ENCODE measurements at places on chromosomes 5 and 9.

- DNase-seq: no peak
Measured at GRCh38 chr5:175214152-175214551, 229.8 kb downstream of the DRD1 start.

DNA sequence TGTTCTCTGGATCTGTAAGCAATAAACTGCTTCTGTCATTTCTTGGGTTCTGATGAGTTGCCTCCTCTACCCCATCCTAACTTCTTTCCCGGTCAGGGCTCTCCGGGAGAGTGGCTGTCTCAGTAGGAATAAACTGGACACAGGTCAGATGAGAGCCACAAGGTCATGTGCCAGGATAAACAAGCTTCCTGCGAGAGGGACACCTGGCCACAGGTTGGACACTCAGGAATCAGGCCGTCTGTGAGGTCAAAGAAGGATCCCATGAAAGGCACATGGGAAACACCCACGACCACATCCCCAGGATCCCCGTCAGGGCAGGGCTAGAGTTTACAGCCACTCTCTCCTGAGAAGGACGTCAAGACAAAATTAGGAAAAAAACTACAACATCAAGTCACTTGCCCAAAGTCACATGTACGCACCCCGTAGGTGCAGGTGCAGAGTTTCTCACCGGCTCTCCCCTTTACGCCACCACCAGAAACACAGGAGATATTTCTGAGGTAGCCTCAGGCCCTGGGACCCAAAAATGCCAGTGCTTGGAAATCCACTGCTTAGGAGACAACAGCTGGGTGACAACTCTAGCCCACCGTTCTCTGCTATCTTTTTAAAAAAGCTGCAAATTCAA is 28.7 kb downstream of the CCT5 start:
- DNase-seq: no peak

DNA sequence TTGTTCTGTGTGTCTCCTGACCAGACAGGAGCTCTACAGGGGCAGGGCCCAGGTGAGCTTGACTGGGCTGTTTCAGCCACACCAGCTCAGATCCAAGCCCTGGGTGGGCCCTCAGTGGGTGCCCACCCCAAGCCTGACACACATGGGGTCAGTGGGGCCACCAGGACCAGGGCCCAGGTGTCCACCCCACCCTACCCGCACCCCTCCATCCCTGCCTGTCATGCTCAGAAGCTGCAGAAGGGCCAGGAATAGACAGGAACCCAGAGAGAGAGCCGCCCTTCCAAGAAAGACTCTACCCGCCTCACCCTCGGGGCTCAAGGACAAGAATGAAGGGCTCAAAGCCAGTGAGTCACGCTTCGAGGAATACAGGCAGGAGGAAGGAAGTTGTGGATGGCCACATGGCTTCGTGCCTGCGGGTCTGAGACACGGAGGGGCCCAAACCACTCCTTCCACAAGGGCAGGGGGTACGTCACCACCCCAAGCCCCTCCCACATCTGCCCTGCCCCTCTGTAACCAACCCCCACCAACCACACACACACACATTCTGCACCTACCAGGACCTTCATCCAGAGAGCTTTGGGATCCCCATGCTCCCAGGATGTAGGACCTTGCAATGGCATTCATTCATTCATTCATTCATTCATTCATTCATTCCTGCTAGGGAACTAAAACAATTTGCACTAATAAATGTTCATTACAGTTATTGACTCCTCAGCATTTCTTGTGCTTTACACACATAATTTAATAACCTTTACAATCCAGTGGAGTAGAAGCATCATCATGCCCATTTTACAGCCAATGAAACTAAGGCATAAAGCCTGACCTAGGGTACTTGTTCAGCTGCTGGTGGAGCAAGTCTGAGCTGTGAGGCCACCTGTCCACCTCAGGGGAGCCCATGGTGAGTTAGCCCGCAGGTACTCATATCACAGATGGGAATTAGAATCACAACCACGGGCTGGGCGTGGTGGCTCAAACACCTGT is 55.9 kb upstream of the STXBP1 start:
- no peak for DNase-seq

DNA sequence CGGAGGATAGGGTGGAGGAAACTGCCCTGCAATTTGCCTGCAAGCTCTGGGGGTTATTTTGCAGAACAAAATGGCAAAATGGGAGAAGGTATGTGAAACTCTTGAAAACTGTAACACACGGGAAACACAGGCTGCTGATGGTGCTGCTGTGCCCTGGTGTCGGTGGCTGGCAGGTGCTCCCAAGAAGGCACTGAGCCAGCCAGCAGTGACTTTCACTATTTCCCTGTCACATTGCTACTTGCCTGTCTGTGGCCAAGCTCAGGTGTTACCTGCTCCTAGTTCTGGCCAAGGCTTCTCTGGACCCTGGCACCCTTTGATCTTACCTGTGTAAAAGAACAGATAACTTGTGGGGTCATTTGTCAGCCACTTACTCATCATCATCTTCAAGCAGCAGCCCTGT is 102.2 kb downstream of the CMYA5 start:
- DNase-seq: no peak

GRCh38 chr5:181203777-181204112 is 1.3 kb downstream of the TRIM7 start:
- DNase-seq: no peak

DNA sequence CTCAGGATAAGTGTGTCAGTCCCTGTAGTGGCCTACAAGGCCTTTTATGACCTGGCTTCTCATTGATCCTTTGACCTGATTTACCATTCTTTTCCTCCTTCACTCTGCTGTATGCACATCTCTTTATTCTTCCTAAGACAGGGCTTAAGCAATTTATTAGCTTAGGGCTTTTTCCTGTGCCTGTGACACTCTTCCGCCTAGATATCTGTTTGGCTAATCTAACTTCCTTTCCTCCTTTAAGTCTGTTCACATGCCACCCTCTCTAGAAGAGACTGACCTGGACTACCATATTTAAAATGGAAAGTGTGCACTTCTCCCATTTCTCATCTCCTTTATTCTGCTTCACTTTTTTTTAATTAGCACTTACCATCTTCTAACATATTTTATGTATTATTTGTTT is 29.1 kb downstream of the FOCAD start:
- no peak for DNase-seq

DNA sequence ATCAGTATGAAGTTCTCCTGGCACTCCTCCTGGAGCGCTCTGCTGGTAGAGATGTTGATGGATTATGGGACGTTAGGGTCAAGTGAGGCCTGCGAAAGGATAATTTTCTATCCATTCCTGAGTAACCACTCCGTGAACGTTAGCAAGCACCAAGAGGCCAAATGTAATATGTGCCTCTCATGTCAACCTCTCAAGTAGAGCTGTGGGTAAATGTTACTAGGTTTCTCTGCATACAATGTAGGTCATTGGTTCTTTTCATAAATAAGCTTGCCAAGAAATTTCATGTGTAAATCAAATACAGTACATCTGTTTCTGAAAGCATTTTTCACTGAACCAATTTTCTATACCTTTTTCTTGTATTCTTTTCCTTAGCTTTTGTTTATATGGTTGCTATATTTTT is 126.3 kb downstream of the KDM4C start:
- no peak for DNase-seq

DNA sequence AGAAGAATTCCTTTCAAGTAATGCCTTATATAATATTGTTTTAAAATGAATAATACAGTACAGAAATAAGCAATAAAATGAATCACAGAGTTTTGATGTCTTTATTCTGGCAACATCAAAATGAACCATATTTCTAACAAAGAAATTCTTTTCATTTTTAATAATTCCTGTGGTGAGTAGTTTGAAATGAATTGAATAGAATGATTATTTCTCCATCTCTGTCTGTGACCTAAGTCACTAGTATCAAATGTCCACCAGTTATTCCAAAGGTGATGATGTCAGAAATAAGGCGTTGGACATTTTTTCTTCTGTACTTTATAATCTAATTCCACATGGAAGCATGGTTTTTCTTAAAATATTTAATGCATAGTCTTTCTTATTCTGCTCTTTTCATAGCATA is 106.2 kb downstream of the ADAMTSL1 start:
- no peak for DNase-seq

GRCh38 chr5:122311961-122312590 is at the start of gene SNCAIP:
SNCAIP (plus strand) TSS chr5:122312237; CDS start chr5:122391135, 78,898 bp downstream.
- DNase-seq: no peak

DNA sequence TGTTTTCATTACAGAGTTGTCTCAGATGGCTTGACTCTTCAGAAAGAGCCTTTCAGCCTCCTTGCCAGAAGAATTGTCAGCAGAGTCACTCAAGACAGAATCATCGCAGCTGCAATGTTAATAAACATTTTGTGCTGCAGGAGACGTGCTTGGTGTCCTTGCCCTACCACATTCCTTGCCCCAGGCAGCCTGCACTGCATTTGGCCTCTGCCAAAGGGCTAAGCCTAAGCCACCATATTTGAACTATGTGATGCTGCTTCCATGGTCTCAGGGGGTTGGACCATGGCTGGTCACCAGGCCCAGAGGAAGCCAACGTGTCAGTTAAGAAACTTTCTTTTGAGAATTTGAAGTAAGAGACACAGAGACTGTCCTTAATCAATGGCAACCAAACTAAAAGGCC is 145.4 kb downstream of the ACTL7B start:
- DNase-seq: no peak

DNA sequence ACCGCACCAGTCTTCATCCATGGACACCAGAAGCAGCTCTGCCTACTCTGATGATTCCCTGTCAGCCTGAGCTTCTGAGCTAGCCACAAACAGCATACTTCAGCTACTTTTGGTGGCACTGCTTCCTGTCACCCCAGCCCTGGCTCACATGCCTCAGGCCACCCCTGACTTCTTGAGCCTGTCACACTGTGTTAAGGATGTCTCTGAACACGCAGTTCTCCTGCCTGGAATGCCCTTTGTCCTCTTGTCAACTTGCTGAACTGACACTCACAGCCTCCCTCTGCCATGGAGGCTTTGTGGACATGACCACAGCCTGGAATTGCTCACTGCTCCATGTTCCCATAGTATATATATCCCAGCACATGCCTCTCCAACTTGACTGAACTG is 7.2 kb downstream of the MACROH2A1 start:
- no peak for DNase-seq

DNA sequence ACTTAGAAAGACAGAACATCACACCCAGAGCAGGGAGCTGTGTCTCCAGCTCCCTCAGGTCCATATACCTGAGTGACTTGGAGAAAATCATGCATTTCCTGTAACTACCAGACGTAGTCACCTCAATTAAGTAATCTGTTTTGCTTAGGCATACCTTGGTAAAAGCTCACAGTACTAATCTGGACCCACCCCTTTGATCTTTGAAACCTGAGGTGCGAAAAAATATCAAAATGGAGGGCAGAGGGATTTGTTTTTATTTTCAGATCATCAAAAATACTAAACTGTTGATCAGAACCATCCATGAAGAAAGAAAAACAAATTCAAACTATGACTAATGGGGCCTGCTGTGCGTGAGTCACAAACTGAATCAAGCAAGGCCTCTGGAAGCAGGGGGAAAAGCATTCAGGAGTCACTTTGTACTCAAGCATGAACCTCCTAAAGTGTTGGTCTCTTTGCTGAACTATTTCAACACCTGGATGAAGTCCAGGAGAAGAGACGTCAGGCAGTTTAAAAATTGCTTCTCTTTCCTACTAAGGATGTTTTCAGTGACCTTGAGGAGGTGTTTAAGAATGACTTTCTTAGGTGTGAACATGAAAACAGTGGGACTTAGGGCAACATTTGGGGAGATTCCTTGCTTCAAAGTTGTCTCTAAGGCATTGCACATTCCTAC is 76.3 kb downstream of the MUSK start:
- no peak for DNase-seq

DNA sequence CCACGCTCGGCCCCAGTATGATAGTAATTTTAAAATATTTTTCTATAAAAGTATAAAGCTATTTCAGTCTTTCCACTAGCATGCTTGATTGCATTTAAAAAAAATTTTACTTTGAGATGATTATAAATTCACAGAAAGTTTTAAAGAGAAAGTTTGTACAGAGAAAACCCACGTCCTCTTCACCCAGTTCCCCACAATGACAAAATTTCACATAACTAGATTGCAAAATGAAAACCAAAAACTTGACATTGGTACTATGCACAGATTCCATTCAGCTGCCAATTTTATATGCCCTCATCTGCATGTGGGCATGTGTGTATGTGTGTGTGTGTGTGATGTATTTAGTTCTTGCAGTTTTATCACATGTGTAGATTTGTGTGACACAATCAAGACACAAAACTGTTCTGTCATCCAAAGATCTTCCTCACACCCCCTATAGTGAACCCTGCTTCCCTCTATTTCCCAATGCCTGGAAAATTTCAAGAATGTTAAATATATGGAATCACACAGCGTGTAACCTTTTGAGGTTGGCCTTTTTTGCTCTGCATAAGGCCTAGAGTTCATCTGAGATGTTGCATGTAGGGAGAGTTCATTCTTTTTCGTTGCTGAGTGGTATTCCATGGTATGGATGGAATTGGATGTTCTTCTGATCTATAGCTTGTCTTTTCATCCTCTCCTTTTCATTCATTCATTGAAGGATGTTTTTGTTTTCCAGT is 56.9 kb upstream of the BARHL1 start:
- no peak for DNase-seq

GRCh38 chr9:113516840-113517577 is 53.5 kb downstream of the RGS3 start:
- DNase-seq: peak; percentile 62

GRCh38 chr5:96821260-96821916 is 13.6 kb upstream of the ERAP1 start:
- no peak for DNase-seq

- no peak for DNase-seq
Measured at GRCh38 chr9:114484854-114485443, 20.3 kb downstream of the WHRN start.

DNA sequence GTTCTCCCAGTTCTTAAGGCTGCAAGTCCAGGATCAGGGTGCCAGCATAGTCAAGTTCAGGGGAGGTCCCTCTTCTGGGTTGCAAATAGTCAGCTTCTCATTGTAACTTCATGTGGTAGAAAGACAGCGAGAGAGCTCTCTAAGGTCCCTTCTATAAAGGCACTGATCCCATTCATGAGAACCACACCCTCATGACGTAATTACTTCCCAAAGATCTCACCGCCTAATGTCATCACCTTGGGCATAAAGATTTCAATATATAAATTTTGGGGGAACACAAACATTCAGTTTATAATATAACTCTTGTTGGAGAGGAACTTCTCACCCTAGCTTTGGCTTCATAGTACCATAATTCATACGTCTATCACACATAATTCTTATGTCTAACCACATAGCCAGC is 203.9 kb upstream of the VLDLR start:
- DNase-seq: no peak

DNA sequence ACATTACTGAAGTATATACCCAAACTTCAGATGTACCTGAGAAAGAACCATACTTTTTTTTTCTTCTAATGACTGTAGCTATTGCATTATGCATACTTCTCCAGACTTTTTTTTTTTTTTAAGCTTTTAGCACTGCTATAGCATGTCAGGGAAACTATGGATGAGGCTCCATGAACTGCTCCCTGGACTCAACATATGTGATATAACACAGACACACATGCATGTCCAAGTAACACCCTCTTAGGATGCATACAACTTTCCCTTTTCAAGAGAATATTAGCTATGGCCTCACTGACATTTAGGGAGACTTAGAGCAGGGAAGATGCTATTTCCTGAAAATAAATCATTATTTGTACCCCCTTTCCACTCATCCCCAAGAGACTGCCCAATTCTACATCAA is 499 bp upstream of the ASPN start:
- no peak for DNase-seq

All from GM19239 (cell line).